Activated T-cell treated with anti-CD3 and anti-CD28 coated beads, Interleukin-2, amount 50 U/mL, for 4 hours (primary cell): ENCODE measurements at places on chromosomes 1 and 21. TPM values are rescaled to one million over a fixed set of nuclear protein-coding genes. Genes with fewer than 3 reads are reported as not detected.

Gene TNFAIP8L2
- 18.2 TPM for total RNA-seq

DNA sequence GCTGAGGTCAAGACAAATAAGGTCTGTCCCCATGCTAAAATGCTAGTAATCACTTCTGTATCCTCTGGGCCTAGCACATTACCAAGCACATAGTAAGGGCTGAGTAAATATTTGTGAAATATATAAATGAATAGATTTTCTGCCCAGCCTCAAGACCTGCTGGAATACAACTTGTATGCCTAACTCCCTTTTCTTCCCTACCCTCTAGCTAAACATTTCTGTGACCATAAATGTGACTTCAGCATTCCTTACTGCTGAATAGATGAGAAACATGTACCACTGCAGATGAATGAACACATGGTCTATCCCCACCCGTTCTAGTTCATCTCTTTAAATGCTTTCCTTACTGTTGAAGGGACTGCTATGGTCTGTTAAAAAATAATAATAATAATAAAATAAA, 209.0 kb upstream of the HOOK1 start:
- no peak for DNase-seq

Gene C1orf56
- total RNA-seq: 1.1 TPM

Gene S100A2
- total RNA-seq: 0.76 TPM

Gene FCRL6
- total RNA-seq: not detected

GRCh38 chr1:205047764-205048231, 4.8 kb downstream of the CNTN2 start:
- DNase-seq: no peak

DNA sequence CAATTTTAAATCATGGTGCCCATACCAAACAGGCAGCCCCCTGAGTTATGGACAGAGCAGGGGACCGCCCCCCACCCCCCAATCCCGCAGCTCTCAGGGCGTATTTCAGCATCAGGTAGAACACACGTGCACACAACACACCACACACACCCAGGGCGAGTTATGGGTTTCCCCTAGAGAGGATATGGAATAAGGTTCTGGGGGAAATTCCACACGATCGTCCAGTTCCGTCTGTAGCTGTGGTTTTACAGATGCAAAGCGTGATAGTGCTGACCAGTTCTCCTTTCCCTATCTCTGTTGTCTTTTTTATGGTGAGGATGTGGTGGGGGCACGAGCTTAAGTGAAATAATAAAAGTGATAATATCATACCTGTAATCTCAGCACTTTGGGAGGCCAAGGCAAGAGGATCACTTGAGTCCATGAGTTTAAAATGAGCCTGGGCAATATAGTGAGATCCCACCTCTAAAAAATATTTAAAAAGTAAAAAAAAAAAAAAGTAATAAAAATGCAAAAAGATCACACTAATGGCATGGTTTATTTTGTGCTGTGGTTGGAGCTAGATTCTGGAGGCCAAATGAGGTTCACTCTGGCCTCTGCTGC, 25.1 kb downstream of the C2CD2 start:
- no peak for DNase-seq

DNA sequence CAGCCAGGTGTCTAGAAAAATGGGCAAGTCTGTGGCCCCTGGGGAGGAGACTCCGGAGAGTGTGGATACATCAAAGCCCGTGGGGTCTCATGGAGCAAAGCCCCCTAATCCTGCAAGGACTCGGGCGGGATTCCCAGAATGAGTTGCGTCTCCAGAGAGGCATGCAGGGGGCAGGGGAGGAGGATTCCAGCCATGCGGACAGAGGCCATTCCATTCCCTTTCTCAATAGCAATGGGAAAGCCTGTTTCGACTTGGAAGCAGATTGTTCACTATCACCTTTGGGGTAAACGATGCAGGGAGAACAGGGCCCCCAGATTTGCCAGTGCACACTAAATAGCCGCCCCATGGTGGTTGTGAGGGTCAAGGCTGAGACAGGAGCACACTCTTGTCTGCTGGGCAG, 15.4 kb upstream of the PRDM15 start:
- no peak for DNase-seq

DNA sequence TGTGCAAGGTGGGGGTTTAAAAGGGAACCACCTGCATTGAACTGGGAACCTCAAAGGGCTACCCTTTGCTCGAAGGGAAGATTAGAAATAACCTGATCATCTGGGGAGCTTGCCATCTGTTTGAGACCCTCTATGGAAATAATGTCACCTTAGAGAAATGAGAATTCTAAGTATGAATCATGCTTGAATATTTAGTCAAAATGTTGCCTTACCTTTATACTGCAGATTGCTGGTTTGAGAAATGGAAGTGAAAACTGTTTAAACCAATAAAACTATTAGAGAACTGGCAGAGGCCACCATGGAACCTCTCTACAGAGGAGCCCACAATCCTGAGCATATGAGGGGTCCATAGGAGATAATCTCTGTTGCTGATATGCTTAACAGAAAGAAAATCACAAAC, 131.2 kb upstream of the FAM78B start:
- no peak for DNase-seq

Gene THEMIS2
- 7.5 TPM for total RNA-seq
